ENCODE measurements at places on chromosomes 6 and 20.

DNA sequence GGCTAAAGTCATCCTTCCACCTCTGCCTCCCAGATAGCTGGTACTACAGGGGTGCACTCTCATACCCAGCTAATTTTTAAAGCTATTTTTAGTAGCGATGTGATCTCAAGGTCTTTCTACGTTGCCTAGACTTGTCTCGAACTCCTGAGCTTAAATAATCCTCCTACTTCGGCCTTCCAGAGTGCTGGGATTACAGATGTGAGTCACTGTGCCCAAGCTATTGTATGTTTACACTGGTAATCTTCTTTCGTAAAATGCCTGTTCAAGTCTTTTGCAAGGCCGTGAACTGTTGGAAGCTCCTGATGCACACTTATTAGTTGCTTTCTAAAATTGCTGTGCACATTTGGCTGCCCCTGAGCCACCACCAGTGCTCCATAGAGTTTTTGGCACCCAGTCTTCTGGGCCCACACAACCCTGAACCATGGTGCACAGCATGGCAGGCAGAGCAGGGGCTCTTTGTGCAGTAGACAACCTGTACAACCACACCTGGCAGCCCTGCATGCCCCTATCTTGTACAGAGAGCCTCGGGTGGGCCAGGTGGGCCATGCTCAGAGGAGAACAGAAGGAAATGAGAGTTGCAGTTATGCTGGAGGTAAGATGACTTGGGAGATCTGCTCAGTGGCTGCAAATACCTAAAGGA is 33.3 kb downstream of the PDRG1 start:
- no peak for DNase-seq

DNA sequence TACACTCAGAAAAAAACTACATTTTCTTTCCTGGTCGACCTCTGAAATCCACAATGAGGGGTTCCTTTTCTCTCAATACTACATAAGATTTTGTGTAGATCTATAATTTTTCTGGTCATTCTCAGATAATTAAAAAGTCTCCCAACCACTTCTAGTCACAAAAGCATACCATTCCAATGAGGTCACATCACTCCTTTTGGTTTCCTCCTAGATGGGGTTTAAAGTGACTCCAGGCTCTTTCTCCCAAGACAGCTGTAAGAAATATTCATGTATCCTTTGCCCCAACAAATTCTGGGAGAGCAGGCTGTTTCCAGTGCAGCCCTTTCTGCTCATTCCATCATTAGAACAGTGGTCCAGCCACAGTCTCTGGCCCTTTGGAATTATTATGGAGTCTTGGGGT is 43.1 kb upstream of the BEND6 start:
- DNase-seq = peak; percentile 38

- no peak for DNase-seq
Observed at GRCh38 chr6:148745926-148746325, 904 bp upstream of the UST start.

- DNase-seq = no peak
Observed at GRCh38 chr20:2656471-2657117, 4.2 kb downstream of the NOP56 start.

- DNase-seq = no peak
Observed at GRCh38 chr20:52231230-52231746, 39.7 kb upstream of the ZFP64 start.

- DNase-seq = no peak
Observed at GRCh38 chr20:1310506-1311190, 18.3 kb downstream of the SDCBP2 start.

DNA sequence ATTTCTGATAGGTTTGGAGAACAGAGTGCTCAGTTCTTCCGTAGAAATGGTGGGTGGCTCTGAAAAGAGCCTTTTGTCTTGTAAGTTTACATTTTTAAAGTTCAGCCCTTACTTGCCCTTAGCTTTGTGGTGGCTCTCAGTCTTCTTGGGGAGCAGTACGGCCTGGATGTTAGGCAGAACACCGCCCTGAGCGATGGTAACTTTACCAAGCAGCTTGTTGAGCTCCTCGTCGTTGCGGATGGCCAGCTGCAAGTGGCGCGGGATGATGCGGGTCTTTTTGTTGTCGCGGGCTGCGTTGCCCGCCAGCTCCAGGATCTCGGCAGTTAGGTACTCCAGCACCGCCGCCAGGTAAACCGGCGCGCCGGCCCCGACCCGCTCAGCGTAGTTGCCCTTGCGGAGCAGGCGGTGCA is 19.5 kb downstream of the OR2B2 start:
- no peak for DNase-seq

DNA sequence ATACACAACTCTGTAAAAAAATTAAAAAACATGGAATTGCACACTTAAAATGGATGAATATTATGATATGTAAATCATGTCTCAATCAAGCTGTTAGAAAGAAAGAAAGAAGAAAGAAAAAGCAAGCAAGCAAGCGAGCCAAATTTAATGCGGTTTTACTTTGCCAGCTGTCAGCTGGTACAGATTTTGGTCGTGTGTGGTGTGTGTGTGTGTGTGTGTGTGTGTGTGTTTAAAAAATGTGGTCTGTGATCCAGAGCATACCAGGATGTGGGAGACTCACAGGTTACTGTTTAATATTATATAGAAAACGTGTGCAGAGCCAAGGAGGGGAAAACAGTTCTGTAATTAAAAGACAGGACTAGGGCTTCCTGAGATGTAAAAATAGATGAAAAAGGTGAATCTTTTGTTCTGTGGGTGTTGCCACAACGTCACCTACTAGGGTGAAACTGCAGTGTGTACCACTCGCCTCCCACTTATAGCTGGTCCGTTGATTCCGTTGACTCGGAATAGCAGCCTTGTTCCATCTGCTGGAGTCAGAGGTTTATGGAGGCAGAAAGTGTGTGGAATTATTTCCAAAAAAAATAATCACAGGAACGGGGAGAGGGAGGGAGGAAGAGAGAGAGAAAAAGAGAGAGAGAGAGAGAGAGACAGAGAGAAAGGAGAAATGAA is 197.7 kb downstream of the BCAS1 start:
- DNase-seq = no peak

DNA sequence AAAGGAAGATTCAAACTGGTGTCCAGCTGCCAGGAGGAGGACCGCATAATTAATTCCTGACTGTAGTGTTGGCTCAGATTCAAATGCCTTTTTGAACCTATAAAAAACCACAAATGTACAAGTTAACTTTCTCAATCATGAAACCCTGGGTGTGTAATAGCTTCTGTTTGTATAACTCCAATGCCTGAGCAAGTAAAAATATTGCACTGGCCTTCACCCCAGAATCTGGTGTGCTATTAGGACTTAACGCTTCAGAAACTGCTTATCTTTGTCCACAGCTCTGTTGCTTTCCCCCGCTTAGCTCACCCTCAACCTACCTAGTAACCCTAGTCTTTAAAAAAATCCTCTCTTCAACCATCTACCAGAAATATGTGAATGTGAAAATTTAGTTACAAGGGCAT is 119.1 kb upstream of the MAP7 start:
- DNase-seq = peak; percentile 73

- DNase-seq = peak; percentile 27
Observed at GRCh38 chr20:18276821-18277220, 11.5 kb upstream of the ZNF133 start.

DNA sequence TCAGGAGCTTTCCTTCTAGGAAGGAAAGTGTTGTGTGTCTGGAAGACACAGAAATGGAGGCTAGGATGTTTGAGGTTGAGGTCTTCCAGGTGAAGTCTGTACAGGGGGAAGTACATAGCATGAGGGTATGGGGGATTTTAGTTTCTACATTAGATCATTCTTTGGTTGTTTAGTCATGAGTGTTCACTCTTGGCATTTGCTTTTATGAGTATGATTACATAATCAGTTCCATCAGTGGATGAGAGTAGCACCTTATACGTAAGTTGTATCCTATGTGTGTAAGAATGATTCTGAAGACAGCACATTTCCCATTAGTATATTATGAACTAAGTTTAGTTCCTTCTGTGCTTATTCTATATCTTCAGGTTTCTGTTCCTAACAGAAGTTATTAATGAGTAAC is 1.9 kb downstream of the CDYL start:
- DNase-seq = no peak

DNA sequence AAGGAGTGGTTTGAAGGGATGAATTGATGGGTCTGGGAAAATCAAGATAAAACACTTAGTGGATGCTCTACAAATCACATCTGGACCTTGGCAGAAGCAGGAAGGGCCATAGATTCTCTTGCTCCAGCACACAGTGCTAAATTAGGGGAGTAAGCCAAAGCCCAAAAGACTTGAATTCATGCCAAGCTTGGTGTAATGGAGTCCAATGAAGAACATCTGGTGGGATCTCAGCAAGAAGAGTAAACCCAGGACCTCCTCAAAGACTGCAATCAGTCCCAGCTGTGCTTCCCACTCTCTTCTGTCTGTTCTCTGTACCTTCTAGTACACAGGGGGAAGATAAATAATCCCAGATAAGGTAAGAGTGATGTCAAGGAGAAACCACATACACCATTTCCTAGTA is 683.4 kb downstream of the RNF144B start:
- no peak for DNase-seq

- DNase-seq = no peak
Observed at GRCh38 chr6:37783856-37784584, 35.5 kb upstream of the ZFAND3 start.

DNA sequence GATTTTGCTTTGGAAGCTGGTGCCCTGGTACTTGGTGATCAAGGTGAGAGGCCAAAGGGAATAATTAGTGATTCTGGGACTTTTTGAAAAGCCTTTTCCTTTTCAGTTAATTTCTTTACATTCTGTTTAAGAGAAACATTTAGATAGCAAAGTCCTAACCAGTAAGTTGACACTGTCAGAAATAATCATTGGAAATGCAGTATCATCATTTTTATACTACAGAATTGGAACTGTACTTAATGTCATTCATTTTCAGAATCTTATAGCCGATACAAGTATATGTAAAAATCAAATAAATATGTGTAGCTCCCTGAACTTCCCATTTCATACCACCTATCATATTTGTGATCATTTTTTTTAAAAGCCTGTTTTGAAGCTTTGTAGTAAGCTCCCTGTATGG is 27.5 kb downstream of the MCM8 start:
- no peak for DNase-seq

Data from AG04450 (cell line).